ENCODE measurements at places on chromosomes 7 and 10.

DNA sequence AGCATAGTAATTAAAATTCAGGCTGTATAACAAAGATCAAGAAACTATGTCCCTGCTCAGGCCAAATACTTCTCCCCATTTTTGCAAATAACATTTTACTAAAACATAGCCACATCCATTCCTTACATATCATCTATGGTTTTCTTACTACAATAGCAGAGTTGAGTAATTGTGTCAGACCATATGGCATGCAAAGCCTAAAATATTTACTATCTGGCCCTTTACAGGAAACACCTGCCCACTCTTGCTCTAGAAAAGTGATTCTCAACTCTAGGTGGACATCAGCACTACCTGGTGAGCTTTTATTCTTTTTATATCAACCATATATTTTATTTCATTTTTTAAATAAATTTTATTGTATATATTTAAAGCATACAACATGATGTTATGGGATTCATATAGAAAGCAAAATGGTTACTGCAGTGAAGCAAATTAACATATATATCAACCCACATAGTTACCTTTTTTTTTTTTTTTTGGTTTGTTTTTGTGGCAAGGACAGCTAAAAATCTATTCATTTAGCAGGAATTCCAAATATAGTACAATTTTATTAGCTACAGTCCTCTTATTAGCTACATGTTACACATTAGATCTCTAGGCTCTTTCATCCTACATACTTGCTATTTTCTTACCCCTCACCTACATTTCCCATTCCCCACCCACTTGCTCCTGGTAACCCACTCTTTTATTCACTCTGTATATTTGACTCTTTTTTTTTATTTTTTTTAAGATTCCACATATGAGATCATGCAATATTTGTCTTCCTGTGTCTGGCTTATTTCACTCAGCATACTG is 19.6 kb downstream of the ABI1 start:
- DNase-seq, result no peak

- DNase-seq, result no peak
Observed at GRCh38 chr7:19091550-19092200, 25.8 kb downstream of the TWIST1 start.

DNA sequence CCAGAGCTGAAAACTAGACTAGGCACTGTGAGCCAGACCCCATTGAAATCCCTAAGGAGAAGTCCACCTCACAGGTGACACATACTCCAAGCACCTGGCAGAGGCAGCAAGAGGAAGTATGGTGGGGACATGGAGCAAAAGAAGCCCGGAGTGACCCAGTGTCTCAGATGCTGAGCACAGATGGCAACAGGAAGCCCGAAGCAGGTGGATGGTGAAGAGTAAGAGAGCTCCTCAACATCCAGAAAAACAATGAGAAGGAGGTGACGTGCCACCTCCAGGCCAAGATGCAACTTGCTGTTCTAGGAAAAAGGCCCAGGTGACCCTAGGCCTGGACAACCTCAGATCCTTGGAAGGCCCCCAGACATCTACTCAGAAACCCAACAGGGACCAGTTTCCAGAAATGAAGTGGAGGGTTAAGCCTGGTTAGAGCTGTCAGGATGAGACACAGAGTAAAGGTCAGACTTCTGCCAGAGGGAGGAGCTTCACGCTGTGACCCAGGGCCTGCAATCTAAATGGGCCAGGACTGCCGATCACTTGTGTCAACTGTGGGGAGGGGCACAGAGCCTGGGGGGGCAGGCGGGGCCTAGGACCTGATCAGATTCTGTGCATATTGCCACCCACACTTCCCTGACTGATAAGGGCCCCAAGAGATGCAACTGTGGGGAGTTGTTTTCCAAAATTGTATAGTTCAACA is 2.4 kb upstream of the COBL start:
- DNase-seq, result no peak

DNA sequence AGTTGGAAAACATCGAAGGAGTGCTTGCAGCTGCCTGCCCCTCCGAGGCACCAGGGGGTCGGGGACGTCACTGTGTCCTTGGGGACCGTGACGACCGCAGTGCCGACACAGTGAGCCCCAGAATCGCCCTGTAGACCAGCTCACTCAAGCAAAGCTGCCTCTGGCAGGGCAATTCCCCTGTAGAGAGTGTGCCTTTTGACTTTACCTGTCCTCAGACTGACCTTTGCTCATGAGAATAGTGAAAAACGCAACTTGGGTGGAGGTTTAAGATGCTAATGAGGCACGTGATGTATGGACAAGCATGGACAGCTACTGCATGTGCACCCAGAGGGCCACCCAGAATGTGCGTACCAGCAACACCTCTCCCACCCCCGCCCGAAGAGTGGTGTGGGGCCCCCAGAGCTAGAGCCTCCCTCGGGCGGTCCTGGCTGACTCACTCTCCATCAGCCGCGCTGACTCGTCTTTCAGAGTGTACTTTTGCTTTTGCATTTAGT is 271.9 kb downstream of the ADARB2 start:
- no peak for DNase-seq

DNA sequence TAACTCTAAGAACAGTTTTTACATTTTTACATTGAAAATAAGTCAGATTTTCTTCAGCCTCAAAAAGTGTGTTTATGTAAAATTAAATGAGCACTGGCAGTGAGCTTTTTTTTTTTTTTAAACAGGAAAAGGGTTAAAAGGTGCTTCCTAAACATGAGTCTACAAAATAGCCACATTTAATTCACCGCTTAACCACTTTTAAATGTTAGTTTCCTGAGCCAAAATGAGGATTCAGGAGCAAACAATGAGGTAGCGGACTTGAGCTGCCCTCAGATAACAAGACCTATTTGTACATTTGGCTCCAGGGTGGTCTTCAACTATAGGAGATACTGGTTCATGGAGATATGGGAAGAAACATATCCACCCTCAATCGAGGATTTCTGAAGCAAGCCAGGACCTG is 22.8 kb downstream of the AKR1C3 start:
- DNase-seq, result no peak

GRCh38 chr7:131032786-131033185 is 294.9 kb upstream of the MKLN1 start:
- DNase-seq, result no peak

DNA sequence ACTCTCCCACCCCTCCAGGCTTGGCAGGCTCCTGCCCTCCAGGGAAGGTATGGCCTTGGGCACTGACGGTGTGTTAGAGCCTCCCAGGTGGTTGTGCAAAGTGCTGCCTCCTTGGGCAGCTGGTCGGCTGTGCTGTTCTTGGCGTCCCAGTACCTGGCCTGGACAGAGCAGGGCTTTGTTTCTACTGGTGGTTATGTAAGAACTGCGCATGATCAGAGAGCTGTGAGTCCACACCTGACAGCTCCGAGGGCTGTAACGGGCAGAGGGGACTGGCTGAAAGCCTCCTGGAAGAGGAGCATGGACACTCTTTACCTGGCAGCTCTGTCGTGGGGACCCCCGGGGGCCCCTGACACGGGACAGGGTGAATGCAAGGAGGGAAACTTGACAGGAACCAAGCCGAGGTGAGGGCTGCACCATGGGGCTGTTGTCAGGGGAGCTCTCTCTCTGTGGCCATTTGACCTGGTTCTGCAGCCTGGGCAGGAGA is 3.1 kb upstream of the SFRP5 start:
- no peak for DNase-seq

DNA sequence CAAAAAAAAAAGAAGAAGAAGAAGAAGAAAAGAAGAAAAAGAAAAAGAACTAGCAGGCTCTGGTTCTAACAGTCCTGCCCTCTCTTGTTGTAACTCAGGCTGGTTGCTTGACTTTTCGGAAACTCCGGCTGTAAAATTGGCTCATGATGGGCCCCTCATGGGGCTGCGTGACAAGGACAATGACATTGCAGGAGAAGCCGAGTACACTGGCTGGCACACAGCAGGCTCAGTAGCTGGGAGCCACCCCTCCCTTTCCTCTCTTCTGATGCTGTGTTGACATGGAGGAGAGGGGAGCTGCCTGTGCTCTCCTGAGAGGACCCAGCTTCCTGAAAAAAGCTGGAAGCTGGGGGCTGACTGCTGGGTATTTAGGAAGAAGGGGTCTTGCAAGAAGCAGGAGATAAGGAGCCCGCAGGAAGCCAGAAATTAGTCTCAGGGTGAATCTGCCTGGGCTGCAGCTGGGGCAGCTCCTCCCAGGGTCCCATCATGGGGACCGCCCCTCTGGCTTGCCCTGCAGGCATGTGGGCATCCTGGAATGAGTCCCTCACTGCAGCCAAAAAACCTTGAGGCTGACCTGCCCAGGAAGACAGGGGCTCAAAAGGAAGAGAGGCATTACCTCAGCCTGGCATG is 14.6 kb upstream of the GPR26 start:
- DNase-seq, result no peak

DNA sequence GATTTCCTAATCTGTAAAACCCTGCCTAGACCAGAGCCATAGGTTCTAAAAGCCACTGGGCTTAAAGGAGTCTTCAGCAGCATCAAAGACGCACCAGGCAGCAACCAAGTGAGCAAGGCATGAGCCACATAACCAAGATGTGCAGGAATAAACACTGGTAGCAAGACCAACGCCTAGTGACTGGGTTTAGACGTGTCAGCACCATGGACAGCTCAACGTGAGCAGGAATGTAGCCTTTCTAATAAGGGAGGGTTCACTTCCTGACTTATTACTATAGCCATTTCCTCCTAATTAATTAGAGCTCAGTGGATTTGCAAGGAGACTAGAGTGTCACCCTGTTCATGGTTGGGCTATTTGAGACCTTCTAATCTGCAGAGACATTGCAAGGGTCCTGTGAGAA is 223.7 kb downstream of the LHFPL3 start:
- no peak for DNase-seq

Data from stimulated activated CD4-positive, alpha-beta T cell treated with anti-CD3 and anti-CD28 coated beads, Interleukin-1b, Interleukin-23, amount 100 ng/mL, for 1 hour (primary cell).